Spinal cord (tissue), 10 donors: ENCODE measurements at places on chromosomes 7 and 10. TPM values are rescaled to one million over a fixed set of nuclear protein-coding genes. Genes with fewer than 3 reads are reported as not detected.
A peak's percentile ranks its signal among the peaks of the same experiment; 100 is the strongest.

BRAT1 gene
- total RNA-seq = 32.7 TPM

C10orf95 gene
- total RNA-seq = not detected

TMEM273 gene
- total RNA-seq = 8.5 TPM

IFIT1 gene
- 57.2 TPM for total RNA-seq

DNA sequence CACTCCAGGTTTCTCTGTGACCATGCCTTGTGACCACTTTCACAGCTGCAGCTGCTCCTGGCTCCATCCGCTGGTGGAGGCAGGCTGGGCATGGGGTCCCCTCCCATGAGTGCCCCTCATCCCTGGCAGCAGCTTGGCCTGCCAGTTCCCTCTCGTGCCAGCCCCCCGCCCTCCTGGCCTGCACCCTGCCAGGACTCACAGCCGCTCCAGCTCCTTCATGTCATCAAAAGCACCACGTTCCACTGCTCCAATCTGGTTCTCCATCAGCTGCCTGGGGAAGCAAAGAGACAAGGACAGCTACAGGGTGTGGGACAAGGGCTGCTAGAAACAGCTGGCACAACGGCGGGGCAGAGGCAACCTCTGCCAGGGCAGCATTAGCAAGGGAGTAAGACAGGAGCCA is 22.6 kb downstream of the SLIT1 start:
- no peaks in the 10 kb centered on the region for H3K27me3 ChIP-seq
- no peak overlapping the region for H3K4me3 ChIP-seq
- peak; percentile 73 for DNase-seq
- peaks cover 50% of the 10 kb centered on the region for H3K36me3 ChIP-seq
- H3K4me1 ChIP-seq = peaks cover 31% of the 10 kb centered on the region
- peak overlapping the region; percentile 61 for H3K27ac ChIP-seq

DNA sequence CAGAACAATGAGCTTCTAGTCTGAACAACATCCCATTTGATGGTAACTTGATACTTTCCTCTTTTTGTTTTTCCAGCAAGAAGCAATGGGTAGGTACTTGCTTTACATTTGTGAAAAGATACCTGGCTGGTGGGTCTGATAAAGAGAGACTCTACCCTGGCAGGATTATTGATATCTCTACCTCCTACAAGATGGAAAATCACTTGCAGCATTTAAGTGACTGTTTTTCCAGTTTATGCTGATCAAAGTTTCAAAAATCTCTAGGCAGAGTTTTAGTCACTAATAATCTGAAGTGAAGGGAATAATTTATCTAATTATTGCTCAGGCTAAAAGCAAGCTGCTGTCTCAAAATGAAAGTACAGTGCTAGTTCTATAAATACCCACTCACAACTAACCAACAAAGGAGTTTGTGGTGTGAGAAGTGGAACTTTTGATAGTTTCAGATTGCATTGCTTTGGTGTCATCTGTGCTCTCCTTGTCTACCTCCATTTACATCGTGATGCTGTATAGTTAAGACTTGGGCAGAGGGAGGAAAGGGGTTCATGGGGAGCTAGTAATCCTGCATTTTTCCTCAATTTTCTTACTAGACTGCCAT is 86.0 kb upstream of the ANKRD1 start:
- H3K4me1 ChIP-seq = no peaks in the 10 kb centered on the region
- no peak for DNase-seq
- no peaks in the 10 kb centered on the region for H3K36me3 ChIP-seq
- H3K27me3 ChIP-seq = no peaks in the 10 kb centered on the region
- peak overlapping the region; percentile 25 for H3K27ac ChIP-seq

DNA sequence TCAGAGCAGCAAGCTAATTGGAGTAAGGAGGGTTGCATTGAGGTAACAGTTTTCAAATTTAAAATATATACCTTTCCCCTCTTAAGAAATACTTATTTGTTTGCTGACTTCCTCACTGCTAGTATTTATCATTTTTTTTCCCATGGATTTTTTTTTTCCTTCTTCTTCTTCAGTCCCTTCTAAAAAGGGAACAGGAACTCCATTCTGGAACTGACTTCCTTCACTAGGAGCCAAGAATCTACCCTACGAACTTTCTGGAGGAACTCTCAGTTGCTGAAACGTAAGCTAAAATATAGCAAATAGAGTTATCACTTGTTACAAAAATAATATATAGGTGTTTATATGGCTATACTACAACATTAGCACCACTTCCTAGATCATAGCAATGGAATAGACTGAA is 95.4 kb downstream of the HGF start:
- no peak overlapping the region for H3K27ac ChIP-seq
- no peaks in the 10 kb centered on the region for H3K27me3 ChIP-seq
- H3K4me3 ChIP-seq = no peak overlapping the region
- no peaks in the 10 kb centered on the region for H3K36me3 ChIP-seq
- no peaks in the 10 kb centered on the region for H3K4me1 ChIP-seq
- no peak for DNase-seq

DNA sequence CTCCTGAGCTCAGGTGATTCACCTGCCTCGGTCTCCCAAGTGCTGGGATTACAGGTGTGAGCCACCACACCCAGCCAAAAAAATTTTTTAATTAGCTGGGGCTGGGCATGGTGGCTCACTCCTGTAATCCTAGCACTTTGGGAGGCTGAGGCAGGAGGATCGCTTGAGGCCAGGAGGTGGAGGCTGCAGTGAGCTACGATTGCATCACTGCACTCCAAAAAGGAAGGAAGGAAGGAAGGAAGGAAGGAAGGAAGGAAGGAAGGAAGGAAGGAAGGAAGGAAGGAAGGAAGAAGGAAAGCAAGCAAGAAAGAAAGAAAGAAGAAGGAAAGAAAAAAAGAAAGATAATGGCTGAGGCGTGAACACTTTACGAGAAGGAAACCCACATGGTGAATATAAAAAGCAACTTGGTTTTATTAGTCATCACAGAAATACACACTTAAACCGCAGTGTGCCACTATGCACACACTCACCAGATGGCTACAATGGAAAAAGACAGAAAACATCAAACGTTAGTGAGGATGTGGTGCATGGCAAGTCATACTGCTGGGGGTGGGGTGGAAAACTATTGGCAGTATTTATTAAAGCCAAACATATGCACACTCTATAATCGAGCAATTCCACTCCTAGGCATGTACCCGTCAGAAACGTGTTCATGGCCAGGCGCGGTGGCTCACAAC is 4.4 kb upstream of the CCL26 start:
- H3K36me3 ChIP-seq = no peaks in the 10 kb centered on the region
- no peak overlapping the region for H3K4me3 ChIP-seq
- DNase-seq = no peak
- H3K27ac ChIP-seq = no peak overlapping the region
- H3K27me3 ChIP-seq = no peaks in the 10 kb centered on the region

- H3K27me3 ChIP-seq = no peaks in the 10 kb centered on the region
- no peak for DNase-seq
- H3K27ac ChIP-seq = no peak overlapping the region
- H3K4me3 ChIP-seq = no peak overlapping the region
- H3K4me1 ChIP-seq = peaks cover 24% of the 10 kb centered on the region
These were observed 7.6 kb downstream of the NFKB2 start for GRCh38 chr10:102403115-102403514.

DNA sequence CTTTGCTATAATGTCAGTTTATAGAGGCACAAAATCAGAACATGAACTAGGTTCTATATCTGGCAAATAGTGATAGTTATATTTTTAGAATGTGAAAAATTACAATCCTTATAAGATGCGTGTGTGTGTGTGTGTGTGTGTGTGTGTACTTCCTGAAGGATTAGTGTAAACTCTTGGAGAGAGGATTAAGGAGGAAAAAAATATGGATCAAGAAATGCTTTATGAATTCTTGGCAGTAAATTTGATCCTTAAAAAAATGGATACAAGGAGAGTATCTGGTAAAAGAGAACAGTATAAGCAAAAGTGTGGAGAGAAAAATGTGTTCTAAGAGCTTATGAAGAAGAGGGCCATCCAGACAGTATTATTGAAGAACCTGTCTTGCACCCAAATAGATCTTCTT is 484.3 kb downstream of the ADRA2A start:
- no peak overlapping the region for H3K4me3 ChIP-seq
- no peak overlapping the region for H3K27ac ChIP-seq
- H3K4me1 ChIP-seq = no peaks in the 10 kb centered on the region

DNA sequence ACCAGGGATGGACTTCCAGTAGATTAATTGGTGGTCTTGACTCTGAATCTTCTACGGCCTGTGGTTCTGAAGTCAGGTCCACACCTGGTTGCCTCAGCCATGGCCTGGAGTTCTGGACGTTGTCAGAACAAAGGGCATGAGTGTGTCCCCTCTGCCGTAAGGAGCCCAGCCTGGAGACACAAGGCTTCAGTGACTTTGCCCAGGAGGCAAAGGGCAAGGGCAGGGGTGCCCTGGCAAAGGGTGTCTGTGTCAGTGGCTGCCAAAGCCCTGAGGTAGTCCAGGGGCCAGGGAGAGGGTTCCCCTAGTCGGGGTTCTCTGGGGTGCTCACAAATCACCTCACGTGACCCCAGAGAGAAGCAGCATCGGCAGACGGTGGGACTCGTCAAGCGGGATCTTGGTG is 273.2 kb upstream of the ZNF32 start:
- no peak for DNase-seq
- H3K36me3 ChIP-seq = no peaks in the 10 kb centered on the region
- no peak overlapping the region for H3K27ac ChIP-seq
- no peaks in the 10 kb centered on the region for H3K27me3 ChIP-seq
- H3K4me3 ChIP-seq = no peak overlapping the region

GRCh38 chr10:78640796-78641636 is 427.8 kb upstream of the ZMIZ1 start:
- H3K27ac ChIP-seq = peak overlapping the region; percentile 5
- peaks cover 11% of the 10 kb centered on the region for H3K4me1 ChIP-seq
- no peaks in the 10 kb centered on the region for H3K27me3 ChIP-seq
- no peak overlapping the region for H3K4me3 ChIP-seq

GRCh38 chr10:133258818-133259601 is 17.7 kb downstream of the ADAM8 start:
- peaks cover 12% of the 10 kb centered on the region for H3K27me3 ChIP-seq
- H3K36me3 ChIP-seq = peaks cover 4% of the 10 kb centered on the region
- no peak overlapping the region for H3K27ac ChIP-seq
- H3K4me1 ChIP-seq = peaks cover 55% of the 10 kb centered on the region
- H3K4me3 ChIP-seq = no peak overlapping the region
- no peak for DNase-seq

- DNase-seq = no peak
- no peaks in the 10 kb centered on the region for H3K27me3 ChIP-seq
- peaks cover 4% of the 10 kb centered on the region for H3K4me1 ChIP-seq
These were observed 378.2 kb upstream of the PRKCQ start for GRCh38 chr10:6958254-6958653.

DNA sequence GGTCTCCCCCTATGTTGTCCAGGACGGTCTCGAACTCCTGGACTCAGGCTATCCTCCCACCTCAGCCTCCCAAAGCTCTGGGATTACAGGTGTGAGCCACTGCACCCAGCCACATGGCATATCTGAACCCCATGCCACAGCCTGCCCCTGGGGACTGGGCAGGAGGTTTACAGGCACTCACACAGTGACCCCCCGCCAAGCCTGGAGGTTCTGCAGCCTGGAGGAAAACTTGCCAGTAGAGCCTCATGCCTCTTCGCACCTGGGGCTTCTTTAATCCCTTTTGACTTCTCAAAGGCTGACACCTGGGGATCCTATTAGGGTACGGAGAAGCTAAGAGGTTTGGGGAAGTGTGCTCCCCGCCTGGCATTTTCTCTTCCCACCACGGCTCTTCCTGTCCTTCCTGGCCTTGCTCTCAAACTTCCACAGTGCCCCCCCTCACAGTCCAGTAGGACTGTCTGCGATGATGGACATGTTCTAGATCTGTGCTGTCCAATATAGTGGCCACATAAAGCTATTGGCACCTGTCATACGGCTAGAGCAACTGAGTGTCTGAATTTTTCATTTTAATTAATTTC is 11.4 kb upstream of the KCP start:
- no peaks in the 10 kb centered on the region for H3K36me3 ChIP-seq
- H3K27me3 ChIP-seq = peaks cover 19% of the 10 kb centered on the region
- H3K27ac ChIP-seq = no peak overlapping the region
- no peak for DNase-seq
- H3K4me1 ChIP-seq = peaks cover 7% of the 10 kb centered on the region

GRCh38 chr7:94367949-94368348 is 26.7 kb upstream of the COL1A2 start:
- H3K4me1 ChIP-seq = no peaks in the 10 kb centered on the region
- H3K27ac ChIP-seq = peak overlapping the region; percentile 82
- H3K27me3 ChIP-seq = no peaks in the 10 kb centered on the region
- peak; percentile 80 for DNase-seq
- H3K4me3 ChIP-seq = no peak overlapping the region

GRCh38 chr7:139842401-139843210 is 13.5 kb downstream of the TBXAS1 start:
- peaks cover 4% of the 10 kb centered on the region for H3K4me1 ChIP-seq
- no peaks in the 10 kb centered on the region for H3K36me3 ChIP-seq
- DNase-seq = no peak
- H3K27ac ChIP-seq = no peak overlapping the region
- H3K27me3 ChIP-seq = no peaks in the 10 kb centered on the region

- no peaks in the 10 kb centered on the region for H3K27me3 ChIP-seq
- H3K36me3 ChIP-seq = peaks cover 91% of the 10 kb centered on the region
- H3K4me1 ChIP-seq = no peaks in the 10 kb centered on the region
- H3K4me3 ChIP-seq = no peak overlapping the region
- no peak overlapping the region for H3K27ac ChIP-seq
These were observed 11.0 kb downstream of the CALHM2 start for GRCh38 chr10:103441206-103441605.

GRCh38 chr10:52597189-52597863 is 175.3 kb downstream of the MBL2 start:
- DNase-seq = no peak
- H3K27ac ChIP-seq = no peak overlapping the region
- H3K4me3 ChIP-seq = no peak overlapping the region
- no peaks in the 10 kb centered on the region for H3K36me3 ChIP-seq

GRCh38 chr10:123385508-123386080 is 231.4 kb downstream of the BUB3 start:
- no peak overlapping the region for H3K4me3 ChIP-seq
- H3K36me3 ChIP-seq = no peaks in the 10 kb centered on the region
- no peaks in the 10 kb centered on the region for H3K27me3 ChIP-seq
- no peak overlapping the region for H3K27ac ChIP-seq

GRCh38 chr7:18420748-18421147 is 74.8 kb upstream of the HDAC9 start:
- H3K27ac ChIP-seq = no peak overlapping the region
- no peak overlapping the region for H3K4me3 ChIP-seq
- H3K36me3 ChIP-seq = no peaks in the 10 kb centered on the region
- H3K4me1 ChIP-seq = no peaks in the 10 kb centered on the region
- no peak for DNase-seq

- no peak for DNase-seq
- H3K27me3 ChIP-seq = no peaks in the 10 kb centered on the region
- no peaks in the 10 kb centered on the region for H3K36me3 ChIP-seq
- no peaks in the 10 kb centered on the region for H3K4me1 ChIP-seq
These were observed 76.3 kb downstream of the DKK1 start for GRCh38 chr10:52390388-52390787.

- no peak overlapping the region for H3K27ac ChIP-seq
- no peak for DNase-seq
- H3K4me1 ChIP-seq = peaks cover 6% of the 10 kb centered on the region
- no peaks in the 10 kb centered on the region for H3K27me3 ChIP-seq
- H3K4me3 ChIP-seq = no peak overlapping the region
These were observed 142.5 kb downstream of the MGMT start for GRCh38 chr10:129609551-129609950.
